ENCODE measurements at places on chromosomes 4 and X. TPM values are rescaled to one million over a fixed set of nuclear protein-coding genes. Genes with fewer than 3 reads are reported as not detected.

DNA sequence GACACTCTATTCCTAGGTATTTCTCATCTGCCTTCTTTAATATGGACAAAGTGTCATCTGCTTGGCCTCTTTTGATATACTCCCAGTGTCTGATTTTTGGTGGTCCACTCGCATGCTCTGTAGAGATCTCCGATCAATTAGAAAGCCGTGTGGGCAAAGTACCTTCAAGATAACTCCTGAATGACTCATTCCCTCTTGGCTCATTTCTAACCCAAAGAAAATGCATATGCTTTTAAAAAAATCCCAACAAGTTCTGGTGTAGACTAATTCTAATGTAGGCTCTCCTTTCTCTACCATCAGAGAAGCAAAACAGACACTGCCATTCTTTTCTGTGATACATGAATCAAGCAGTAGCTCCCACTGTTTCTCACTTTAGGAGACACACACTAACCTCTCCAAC lies 714.9 kb upstream of the ADGRL3 start:
- no peak for DNase-seq
- no peak overlapping the region for H3K27ac ChIP-seq
- H3K4me1 ChIP-seq: no peaks in the 10 kb centered on the region
- no peaks in the 10 kb centered on the region for H3K27me3 ChIP-seq

GRCh38 chr4:48913346-48913745 lies 6.8 kb upstream of the OCIAD2 start:
- H3K36me3 ChIP-seq: no peaks in the 10 kb centered on the region
- H3K4me3 ChIP-seq: no peak overlapping the region
- DNase-seq: no peak
- H3K4me1 ChIP-seq: peaks cover 13% of the 10 kb centered on the region
- H3K27me3 ChIP-seq: no peaks in the 10 kb centered on the region

DNA sequence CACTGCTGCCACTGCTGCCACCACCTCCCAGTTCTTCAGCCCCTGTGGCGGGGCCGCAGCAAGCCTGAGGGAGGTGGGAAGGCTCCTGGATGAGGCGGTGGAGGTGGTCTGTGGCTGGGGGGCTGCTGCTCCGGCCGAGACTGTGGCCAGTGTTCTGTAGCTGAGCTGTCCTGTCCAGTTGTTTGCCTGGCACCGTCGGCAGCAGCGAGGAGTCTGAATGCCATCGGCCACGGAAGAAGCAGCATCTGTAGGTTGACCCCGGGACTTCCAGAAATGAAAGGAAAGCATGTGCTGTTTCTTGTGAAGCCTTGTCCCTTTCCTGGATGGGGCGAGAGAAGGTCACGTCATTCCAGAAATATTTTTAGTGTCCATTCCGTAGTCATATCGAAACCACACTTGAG lies 3.3 kb downstream of the C4orf54 start:
- H3K36me3 ChIP-seq: no peaks in the 10 kb centered on the region
- DNase-seq: no peak
- no peak overlapping the region for H3K4me3 ChIP-seq
- no peak overlapping the region for H3K27ac ChIP-seq
- no peaks in the 10 kb centered on the region for H3K4me1 ChIP-seq
- H3K27me3 ChIP-seq: peaks cover 2% of the 10 kb centered on the region

GRCh38 chr4:176125063-176125462 lies 59.4 kb downstream of the WDR17 start:
- H3K27me3 ChIP-seq: peaks cover 5% of the 10 kb centered on the region
- no peak for DNase-seq
- H3K27ac ChIP-seq: no peak overlapping the region
- no peak overlapping the region for H3K4me3 ChIP-seq
- H3K4me1 ChIP-seq: peaks cover 5% of the 10 kb centered on the region

GRCh38 chrX:114210879-114211278 lies 373.0 kb upstream of the HTR2C start:
- H3K36me3 ChIP-seq: no peaks in the 10 kb centered on the region
- H3K27me3 ChIP-seq: no peaks in the 10 kb centered on the region
- no peak overlapping the region for H3K4me3 ChIP-seq
- no peaks in the 10 kb centered on the region for H3K4me1 ChIP-seq
- DNase-seq: no peak
- H3K27ac ChIP-seq: no peak overlapping the region

DNA sequence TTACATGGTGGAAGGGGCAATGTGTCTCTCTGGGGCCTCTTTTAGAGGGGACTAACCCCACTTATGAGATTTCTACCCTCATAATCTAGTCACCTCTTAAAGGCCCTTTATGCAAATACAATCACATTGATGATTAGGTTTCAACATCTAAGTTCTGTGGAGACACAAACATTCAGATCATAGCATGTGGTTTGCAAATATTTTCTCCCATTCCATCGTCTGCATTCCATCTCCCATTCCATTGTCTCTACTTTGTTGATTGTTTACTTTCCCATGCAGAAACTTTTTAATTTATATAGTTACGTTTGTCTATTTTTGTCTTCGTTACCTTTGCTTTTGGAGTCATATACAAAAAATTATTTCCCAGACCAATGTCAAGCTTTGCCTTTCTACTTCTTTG lies 927.5 kb upstream of the INTU start:
- H3K27me3 ChIP-seq: no peaks in the 10 kb centered on the region
- no peak overlapping the region for H3K4me3 ChIP-seq
- H3K27ac ChIP-seq: no peak overlapping the region
- no peaks in the 10 kb centered on the region for H3K4me1 ChIP-seq
- DNase-seq: no peak

The NKX3-2 gene
- total RNA-seq: not detected
